ENCODE measurements at places on chromosomes 3 and 15. TPM values are rescaled to one million over a fixed set of nuclear protein-coding genes. Genes with fewer than 3 reads are reported as not detected.
A peak's percentile ranks its signal among the peaks of the same experiment; 100 is the strongest.

- H3K36me3 ChIP-seq: peaks cover 28% of the 10 kb centered on the region
- no peak overlapping the region for H3K4me3 ChIP-seq
- no peak for DNase-seq
- no peaks in the 10 kb centered on the region for H3K27me3 ChIP-seq
Measured at GRCh38 chr15:60343221-60343970, 54.4 kb downstream of the ANXA2 start.

- peak; percentile 97 for DNase-seq
- H3K27ac ChIP-seq: peak overlapping the region; percentile 92
- H3K4me1 ChIP-seq: peaks cover 61% of the 10 kb centered on the region
- H3K36me3 ChIP-seq: no peaks in the 10 kb centered on the region
- H3K4me3 ChIP-seq: peak overlapping the region; percentile 20
Measured at GRCh38 chr15:29925227-29926082, 103.2 kb upstream of the TJP1 start.

DNA sequence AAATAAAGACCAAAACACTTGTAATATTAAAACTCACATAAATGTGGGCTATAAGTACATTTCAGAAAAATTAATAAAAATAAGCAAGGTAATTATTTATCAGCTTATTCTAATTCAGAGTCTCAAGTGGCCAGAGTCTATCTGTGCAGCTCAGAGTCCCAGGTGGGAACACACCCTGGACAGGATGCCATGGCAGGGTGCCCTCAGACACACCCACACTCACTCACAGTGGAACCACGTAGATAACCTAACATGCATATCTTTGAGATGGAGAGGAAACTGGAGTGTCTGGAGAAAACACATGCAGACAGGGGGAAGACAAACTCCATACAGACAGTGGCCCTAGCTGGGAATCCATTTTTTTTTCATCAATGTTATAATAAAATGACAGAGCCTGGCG, 37.2 kb downstream of the FSIP1 start:
- H3K36me3 ChIP-seq: no peaks in the 10 kb centered on the region
- H3K4me3 ChIP-seq: no peak overlapping the region
- H3K4me1 ChIP-seq: peaks cover 30% of the 10 kb centered on the region

GRCh38 chr3:100395679-100396431, 5.0 kb downstream of the TOMM70 start:
- H3K36me3 ChIP-seq: no peaks in the 10 kb centered on the region
- no peak for DNase-seq
- no peak overlapping the region for H3K27ac ChIP-seq
- no peaks in the 10 kb centered on the region for H3K27me3 ChIP-seq
- no peak overlapping the region for H3K4me3 ChIP-seq
- H3K4me1 ChIP-seq: peaks cover 19% of the 10 kb centered on the region

Gene SLITRK3
- total RNA-seq: not detected
